ENCODE measurements at places on chromosomes 1 and 21. TPM values are rescaled to one million over a fixed set of nuclear protein-coding genes. Genes with fewer than 3 reads are reported as not detected.

Gene MROH9
- total RNA-seq = not detected

GRCh38 chr1:1130206-1131120 is 14.6 kb upstream of the C1orf159 start:
- no peak for DNase-seq

- no peak for DNase-seq
Observed at GRCh38 chr21:31358158-31358557, 14.1 kb upstream of the TIAM1 start.

Gene FHAD1
- total RNA-seq = 1.2 TPM

Gene NBPF10
- total RNA-seq = 0.15 TPM

Gene CA14
- total RNA-seq = 0.45 TPM

Gene TCEA3
- total RNA-seq = not detected

- no peak for DNase-seq
Observed at GRCh38 chr21:31090376-31090775, 52.1 kb upstream of the KRTAP19-8 start.

GRCh38 chr1:30518696-30519095 is 204.7 kb downstream of the MATN1 start:
- no peak for DNase-seq

Gene SH2D1B
- total RNA-seq = not detected

Gene PLA2G2C
- not detected for total RNA-seq

GRCh38 chr1:182561456-182561855 is 27.6 kb downstream of the RNASEL start:
- DNase-seq = no peak

DNA sequence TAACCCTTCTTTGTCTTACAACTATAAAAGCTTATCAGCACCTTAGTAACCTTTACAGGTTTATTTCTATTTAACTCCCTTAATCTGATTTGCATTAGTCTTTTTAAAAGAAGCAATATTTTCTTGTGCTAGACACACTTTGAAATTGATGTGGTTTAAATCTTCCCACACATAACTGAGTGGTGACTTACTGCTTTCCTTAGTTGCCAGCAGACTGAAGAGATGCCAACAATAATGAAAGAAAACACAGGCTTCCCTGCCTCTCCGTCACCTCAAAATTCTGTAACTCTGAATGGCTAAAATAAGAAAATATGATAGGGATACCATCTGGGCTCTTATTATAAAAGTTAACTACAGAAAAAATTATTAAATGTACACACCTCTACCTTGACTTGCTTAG is 196.8 kb downstream of the PTBP2 start:
- DNase-seq = no peak

DNA sequence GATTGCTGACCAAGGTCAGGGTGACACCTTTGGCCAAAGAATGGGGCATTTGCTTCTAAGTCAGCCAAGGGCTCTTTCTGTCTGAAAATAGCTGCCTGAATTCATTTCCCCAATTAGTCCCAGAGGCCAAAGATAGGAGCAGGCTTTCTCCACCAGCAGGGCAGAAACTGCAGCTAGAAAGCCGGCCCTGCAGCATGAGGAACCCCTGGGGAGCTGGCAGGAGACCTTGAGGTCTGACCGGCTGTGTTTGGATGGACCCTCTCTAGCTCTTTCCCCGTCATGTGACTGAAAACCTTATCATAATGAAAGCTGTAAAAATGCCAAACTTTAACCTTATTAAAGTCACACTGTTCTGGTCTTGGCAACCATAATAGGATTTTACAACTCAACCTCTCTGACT is 93.4 kb downstream of the CD58 start:
- DNase-seq = peak; percentile 69

Data from Karpas-422 (cell line).